ENCODE measurements at places on chromosomes 7 and 10.
A peak's percentile ranks its signal among the peaks of the same experiment; 100 is the strongest.

DNA sequence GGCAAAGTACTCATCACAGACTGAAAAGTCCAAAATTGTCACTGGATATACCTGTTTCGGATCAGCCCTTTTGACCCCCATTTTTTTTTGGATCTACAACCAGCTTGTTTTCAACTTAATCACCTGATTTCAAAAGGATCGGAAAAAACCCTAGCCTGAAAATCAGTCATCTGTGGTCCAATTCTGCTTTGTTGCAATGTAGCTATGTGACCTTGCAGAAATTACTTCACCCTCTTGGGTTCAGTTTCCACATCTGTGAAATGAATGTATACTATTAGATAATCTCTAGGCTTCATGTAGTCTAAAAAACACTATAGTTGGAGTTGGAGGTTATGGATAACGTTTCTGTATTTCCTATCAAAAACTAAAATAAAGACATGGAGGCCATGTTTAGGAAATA, 37.1 kb downstream of the STEAP4 start:
- no peak for DNase-seq

GRCh38 chr7:105429746-105430612, 41.3 kb upstream of the SRPK2 start:
- no peak for DNase-seq

DNA sequence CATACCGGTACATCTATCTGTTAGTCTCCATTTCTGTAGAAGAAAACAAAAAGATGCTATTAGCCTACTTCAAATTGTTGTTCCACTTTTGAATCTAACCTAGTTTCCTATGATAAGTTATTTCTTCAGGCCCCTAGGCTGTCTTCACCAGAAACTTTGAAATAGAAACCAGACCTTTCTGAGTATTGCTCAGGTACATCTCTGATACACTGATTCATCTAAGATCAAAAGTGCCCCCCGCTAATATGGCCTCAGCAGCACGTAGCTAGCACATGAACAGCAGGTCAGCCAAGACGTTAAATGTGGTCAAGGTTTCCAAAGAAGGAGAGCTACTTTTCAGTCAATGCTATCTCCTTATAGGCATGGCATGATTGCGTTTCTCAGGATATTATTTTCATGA, 23.6 kb downstream of the CTAGE6 start:
- no peak for DNase-seq

- DNase-seq = peak; percentile 74
Measured at GRCh38 chr7:1668396-1669063, 1.5 kb upstream of the ELFN1 start.

Data from Right ventricle myocardium inferior (tissue), 1 donor.